ENCODE measurements at places on chromosomes 5 and 9.

GRCh38 chr9:89602978-89603766 is 1.6 kb upstream of the GADD45G start:
- DNase-seq, result no peak

DNA sequence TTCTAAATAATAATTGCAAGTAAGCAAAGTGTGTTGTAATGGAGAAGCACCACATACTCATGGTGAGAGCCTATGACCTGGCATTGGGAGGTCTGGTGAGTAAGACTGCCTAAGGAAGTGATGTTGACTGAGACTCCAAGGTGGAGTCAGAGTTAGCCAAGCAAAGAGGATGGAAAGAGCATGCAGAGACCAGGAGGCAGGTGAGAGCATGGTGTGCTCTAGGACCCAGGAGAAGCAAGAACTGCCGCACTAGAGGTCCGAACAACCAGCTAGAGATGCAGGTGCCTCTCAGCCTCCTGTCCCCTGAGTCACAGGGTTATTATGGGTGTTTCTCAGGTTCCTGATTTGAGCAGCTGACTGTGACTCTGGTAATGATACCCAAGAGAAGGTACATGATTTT is 27.3 kb downstream of the ANP32B start:
- DNase-seq, result peak; percentile 31

DNA sequence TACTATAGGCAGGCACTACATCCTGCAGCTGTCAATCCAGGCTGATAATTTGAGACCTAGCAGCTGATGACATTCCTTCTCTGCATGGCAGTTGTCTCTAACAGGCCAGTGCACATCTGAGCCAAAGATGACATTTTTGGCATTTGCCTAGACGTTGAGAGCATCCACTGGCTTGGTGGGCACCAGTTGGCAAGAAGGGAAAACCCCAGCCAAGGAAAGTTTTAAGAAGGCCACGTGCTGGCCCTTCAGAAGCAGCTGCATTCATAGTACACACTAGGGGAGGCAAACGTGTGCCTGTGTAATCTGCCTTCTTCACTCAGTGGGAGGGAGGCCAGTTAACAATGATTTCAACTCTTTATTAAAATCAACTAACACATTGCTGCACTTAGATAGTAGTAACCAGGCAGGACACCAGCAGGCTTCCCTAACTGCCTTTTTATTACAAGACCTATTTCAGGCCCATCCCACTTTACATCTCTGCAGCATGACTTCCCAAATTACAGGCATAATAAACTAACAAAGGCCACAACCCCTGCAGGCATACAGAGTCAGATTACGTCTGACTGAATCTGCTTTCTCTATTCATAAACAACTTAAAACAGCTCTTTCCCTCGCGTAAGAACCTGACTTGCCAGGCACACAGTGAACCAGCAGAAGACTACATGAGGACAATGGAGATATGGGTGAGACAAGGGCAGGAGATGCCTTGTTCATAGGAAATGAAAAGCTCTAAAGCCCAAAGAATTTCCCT is 576.3 kb downstream of the PDE4D start:
- DNase-seq, result no peak

- no peak for DNase-seq
Measured at GRCh38 chr9:26950521-26950920, 3.5 kb upstream of the PLAA start.

GRCh38 chr9:121498150-121498486 is 1.5 kb downstream of the GGTA1 start:
- DNase-seq, result peak; percentile 49

DNA sequence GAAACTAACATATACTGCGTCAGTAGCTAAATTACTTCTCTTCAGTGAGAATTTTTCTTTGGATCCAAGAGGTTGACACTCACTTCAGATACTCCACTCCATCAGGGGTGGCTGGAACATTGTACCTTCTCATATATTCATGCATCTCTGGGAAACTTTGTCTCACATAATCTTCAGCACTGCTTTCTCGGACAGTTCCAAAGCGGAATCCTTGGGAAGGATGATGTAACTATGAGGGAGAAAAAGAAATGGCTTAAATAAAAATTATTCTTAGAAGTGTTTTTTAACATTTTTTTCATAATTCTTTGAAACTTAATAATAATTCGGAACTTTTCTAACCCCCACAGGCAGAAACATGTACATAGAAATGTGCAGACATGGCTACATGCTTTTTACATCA is 33.4 kb upstream of the PPP3R2 start:
- DNase-seq, result no peak

- no peak for DNase-seq
Measured at GRCh38 chr5:147410496-147411358, 99.1 kb downstream of the DPYSL3 start.

Data from HS-5 (cell line).